Stimulated activated CD8-positive, alpha-beta memory T cell treated with anti-CD3 and anti-CD28 coated beads, Interleukin-15, amount 100 ng/mL, for 24 hours (primary cell): ENCODE measurements at places on chromosomes 4 and X.

DNA sequence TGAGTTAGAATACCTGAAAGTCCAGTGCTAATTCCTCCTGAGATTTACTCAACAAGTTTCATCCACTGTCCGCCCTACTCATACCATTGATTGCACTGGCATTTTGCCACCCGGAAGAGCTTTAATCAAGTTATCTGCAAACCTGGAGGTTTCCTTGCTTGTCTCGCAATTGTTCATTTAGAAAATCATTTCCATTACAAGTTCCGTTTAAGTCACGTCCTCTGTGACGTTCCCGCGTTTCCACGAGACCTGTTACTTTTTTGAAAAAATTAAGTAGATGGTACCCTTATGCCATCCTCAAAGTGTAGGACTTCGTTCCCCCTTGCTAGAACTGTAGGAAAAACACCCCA is 761 bp upstream of the FRYL start:
- no peak for DNase-seq

GRCh38 chr4:184647266-184648053 is 1.8 kb downstream of the CASP3 start:
- DNase-seq = no peak

DNA sequence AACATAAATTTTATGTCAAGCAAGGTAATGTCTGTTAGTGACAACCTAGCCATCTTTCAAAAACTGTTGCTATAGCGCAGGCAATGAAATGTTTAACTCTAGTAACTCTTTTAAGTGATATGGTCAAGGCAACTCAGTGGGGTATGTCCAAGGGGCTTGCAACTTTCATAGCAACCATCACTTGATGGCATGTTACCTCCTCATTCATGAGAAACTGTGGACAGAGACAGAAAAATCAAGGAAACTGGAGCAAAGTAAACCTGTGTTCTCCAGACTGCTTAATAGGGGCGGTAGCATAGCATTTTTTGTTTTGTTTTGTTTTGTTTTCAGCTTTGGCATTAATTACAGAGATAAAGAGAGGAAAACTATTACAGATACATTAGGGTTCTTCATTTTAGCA is 1456.8 kb upstream of the AGA start:
- DNase-seq = no peak

DNA sequence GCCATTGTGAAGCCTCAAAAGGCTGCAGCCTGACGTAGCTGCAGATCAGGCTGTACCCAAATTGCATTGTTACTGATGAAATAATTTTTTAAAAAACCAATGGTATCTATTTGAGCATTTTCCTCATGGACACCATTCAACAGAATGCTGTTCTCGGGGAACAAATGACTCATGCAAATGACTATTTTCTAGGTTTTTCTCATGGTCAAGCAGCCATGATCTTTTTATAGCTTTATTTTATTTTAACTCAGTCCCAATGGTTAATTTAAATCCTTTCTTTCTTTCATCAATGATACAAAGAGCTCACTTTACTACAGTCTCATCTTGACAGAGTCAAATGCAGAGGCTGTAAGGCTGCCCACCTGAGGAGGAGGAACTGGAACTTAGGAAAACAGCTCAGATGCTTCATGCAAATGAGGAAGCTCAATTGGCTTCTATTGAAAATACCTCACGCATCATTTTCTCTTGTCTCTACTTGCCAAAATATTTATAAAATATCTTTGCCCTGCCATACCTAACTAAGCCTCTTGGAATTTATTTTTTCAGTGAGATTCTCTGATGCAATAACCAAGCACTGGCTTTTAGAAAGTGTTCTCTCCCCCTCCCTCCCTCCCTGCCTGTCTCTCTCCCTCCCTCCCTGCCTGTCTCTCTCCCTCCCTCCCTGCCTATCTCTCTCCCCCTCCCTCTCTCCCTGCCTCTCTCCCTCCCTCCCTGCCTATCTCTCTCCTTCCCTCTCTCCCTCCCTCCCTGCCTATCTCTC is 81.0 kb downstream of the SORBS2 start:
- DNase-seq = no peak

DNA sequence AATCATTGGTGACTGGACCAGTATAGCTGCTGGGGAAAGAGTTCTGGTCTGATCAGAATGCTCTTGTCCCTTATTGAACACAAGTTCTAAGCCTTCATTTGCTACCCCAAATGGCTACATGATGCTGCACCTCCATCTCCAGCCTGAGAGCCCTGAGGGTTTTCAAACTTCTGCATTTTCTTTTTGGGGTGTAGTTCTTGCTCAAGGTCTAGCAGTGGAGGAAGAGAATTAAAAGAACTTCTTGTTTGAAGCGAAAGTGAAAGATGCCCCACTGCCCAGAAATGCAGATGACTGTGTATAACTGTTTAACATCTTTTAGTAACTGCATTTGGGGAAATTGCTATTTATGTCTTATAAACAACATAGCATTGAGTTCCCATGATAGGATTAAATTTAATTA is 38.5 kb downstream of the LAMTOR3 start:
- DNase-seq = no peak

DNA sequence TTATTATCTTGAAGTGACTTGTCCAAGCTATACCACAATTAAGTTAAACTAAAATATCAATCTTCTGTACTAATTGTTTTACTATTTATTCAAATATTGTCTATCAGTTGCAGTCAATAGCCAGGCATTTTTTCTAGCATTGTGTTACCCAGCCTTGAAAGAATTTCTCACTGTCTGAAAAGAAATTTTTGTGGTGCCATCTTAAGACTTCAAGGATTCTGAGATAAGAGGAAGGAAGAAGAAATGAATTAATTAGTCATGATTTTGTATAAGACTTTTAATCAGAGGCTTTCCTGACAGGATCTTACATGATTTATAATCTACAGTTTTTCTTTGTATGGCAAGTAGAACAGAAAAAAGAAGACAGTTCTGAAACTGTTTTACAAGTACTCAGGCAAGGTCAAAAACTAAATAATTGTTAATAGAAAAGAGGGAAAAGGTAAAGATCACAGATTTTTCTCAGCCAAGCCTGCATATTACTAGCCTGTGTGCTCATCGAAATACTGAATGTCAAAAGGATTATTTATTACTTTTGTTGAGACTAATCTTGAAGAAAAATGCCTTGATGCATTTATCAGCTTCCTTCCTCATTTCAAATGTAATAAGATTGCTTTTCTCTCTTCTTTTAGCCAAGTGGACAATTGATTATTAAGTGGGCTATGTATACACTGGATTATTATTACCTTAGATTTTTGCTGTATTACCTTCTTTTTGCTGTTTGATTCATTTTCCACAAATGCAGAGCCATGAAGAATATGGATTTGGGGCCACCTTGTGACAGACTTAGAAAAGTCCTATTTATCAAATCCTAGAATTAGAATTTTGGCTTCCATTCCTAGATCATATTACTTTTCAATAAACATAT is 53.8 kb downstream of the CXCL1 start:
- no peak for DNase-seq

DNA sequence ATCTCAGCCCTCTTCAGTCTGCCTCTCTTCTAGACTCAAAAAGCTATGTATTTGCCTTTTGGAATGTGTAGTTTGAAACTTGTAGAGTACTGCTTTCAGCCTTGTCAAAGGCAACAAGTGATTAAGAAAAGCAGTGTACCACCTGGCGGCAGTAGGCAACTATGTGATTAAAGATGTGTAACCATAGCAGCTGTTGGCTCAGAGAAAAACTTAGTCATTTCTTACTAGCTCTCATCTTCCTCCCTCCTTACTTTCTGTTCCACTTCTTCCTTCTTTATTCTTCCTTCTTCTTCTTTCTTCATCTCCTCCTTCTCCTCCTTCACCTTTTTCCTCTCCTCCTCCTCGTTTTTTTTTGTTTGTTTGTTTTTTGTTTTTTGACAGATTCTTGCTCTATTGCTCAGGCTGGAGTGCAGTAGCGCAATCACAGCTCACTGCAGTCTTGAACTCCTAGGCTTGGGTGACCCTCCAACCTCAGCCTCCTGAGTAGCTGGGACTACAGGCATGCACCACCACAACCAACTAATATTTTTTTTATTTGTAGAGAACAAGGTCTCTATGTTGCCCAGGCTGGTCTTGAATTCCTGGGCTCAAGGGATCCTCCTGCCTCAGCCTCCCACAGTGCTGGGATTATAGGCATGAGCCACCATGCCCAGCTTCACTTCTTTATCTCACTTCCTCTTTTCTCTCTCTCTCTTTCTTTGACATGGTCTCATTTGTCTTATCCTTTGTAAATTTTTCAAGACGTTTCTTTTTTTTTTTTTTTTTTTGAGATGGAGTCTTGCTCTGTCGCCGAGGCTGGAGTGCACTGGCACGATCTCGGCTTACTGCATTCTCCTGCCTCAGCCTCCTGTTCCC is 32.6 kb downstream of the ABHD18 start:
- DNase-seq = no peak

GRCh38 chr4:38562751-38563198 is 101.2 kb upstream of the KLF3 start:
- no peak for DNase-seq

DNA sequence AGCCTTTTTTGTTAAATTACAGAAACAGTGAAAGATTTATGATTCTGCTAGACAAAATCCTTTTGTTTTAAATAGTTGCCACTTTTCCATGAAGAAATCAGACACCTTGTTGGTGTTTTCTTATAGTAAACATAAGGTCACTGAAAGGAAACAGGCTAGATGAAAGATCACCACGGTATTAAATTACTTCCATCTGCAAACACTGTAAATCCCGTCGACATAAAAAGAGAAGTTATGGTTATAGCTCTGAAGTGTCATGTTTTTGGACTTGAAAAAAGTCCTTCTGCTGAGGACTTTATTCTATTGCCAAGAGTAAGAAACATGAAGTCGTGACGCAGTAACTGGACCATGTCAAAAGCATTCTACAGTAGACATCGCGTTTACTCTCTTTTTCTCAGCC is 567.6 kb upstream of the SLIT2 start:
- no peak for DNase-seq

GRCh38 chr4:20311856-20312255 is 60.2 kb downstream of the SLIT2 start:
- no peak for DNase-seq

GRCh38 chr4:52102587-52102986 is 51.5 kb downstream of the SPATA18 start:
- no peak for DNase-seq

- no peak for DNase-seq
Observed at GRCh38 chr4:29309050-29309449, 1411.1 kb upstream of the PCDH7 start.

DNA sequence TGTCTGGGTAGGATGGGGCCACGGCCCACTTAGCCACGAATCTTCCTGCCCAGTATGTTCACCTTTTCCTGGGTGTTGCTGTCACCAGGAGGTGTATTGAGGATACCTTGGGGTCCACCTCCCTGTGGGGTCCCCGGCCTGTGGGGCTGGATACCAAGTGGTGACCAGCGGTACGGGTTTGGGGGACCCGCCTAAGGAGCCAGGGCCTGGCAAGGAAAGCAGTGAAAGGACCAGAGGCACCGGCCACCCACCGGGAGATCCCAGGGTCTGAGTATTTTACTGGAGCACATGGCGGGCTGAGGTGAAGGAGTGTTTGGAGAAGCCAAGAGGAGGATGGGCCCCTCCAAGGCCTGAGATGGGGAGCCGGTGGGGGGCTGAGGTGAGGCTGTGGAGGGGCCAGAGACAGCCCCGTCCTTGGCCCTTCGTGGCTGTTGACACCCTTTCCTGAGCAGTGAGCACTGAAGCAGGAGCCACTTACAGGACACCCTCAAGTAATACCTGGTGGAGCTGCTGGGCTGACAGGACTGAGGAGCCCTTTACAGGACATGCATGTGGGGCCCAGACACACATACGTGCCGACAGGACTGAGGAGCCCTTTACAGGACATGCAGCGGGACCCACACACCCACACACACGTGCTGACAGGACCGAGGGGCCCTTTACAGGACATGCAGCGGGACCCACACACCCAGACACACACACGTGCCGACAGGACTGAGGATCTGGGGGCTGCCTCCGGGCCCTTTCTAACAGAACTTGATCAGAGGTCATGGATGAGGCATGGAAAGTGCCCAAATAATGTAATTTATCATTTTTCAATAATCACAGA is 38.4 kb downstream of the TMEM271 start:
- no peak for DNase-seq

GRCh38 chr4:146548443-146548842 is 26.7 kb upstream of the SLC10A7 start:
- no peak for DNase-seq

DNA sequence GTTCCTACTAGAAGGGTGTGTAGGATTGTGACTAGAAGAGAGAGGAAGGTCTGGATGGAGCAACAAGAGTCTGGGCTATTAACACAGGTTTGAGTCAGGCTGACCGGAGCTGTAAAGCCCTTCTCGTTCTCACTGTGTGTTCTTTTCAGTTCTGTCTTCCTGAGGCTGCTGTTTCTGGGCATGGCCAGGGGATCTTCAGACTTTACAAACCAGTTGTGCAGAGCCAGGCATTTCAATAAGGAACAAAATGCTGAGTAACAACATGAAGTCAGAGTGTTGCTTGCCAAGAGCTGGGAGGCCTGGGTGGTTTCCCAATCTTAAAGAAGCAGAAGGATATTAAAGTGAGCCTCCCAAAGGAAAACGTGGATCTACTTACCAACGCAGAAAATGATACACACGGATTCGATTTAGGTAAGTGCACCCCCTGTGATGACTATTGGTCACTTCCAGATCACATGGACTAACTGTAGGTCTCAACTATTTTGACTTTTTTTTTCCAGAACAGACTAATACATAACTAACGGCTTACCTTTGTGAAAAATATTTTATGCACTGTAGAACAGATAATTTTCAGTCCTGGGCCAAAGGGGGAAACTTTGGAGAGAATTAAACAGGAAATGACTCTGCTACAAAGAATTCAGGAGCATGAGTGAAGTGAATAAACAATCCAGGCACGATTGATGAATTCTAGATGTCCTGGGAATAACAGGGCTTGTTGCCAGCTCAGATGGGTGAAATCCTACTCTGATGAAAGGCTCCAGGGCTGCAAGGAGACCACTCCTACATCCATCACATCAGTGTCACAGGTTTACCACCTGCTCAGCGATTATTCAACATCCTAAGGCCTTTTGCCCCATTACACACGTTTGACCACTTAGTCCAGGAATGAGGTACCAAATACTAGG is 94.5 kb downstream of the ANXA3 start:
- no peak for DNase-seq

GRCh38 chrX:54181202-54181953 is 1.7 kb downstream of the FAM120C start:
- no peak for DNase-seq

GRCh38 chr4:106370214-106370613 is 1.6 kb upstream of the GIMD1 start:
- DNase-seq = no peak

DNA sequence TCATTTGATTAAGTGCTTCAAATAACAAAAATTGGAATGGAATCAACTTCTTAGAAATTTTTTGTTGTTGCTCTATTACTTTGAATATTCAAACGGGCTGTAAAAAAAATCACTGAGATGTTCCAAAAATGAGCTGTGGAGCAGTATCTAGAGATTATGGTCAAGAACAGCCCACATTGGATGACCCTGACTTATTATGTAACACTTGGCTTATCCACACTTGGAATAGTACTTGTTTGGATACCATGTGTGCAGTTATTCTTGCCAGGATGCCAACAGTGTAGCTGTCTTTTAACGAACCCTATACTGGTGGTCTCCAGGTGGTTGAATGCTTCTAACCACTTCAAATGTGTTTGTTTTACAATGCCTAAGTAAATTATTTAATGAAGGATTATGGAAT is 64.9 kb upstream of the CAMK2D start:
- no peak for DNase-seq
